ENCODE measurements at places on chromosomes 5 and 9. TPM values are rescaled to one million over a fixed set of nuclear protein-coding genes. Genes with fewer than 3 reads are reported as not detected.

Gene ADAMTS16
- not detected for total RNA-seq

Gene SETD9
- 8.6 TPM for total RNA-seq

Gene C5orf58
- total RNA-seq = not detected

Gene C9orf153
- total RNA-seq = not detected

Gene ARSI
- 0.16 TPM for total RNA-seq

Gene SLC6A18
- total RNA-seq = not detected

Gene CEP120
- 17.6 TPM for total RNA-seq

Gene ANXA2R
- 13.0 TPM for total RNA-seq

Gene EGFLAM
- 0.49 TPM for total RNA-seq

Gene PCDHB11
- 0.16 TPM for total RNA-seq

Gene ANKRD34B
- not detected for total RNA-seq

Gene ANKH
- total RNA-seq = 23.2 TPM

Gene ARHGEF37
- total RNA-seq = 35.4 TPM

Gene IL9
- not detected for total RNA-seq

Gene IRX1
- not detected for total RNA-seq

Gene FRRS1L
- under 0.01 TPM for total RNA-seq

Gene SPAG8
- total RNA-seq = 0.32 TPM

Gene OSTF1
- total RNA-seq = 111 TPM

Gene AGXT2
- not detected for total RNA-seq

Gene SCGB3A2
- not detected for total RNA-seq

Gene ARPC5L
- total RNA-seq = 21.0 TPM

Gene FNIP1
- total RNA-seq = 18.3 TPM

Gene ABCA1
- 16.8 TPM for total RNA-seq

Gene ARRDC3
- 75.6 TPM for total RNA-seq

Gene IDNK
- total RNA-seq = 5.0 TPM

Gene NFIB
- total RNA-seq = 70.6 TPM

Gene CCNI2
- 0.06 TPM for total RNA-seq

Gene HMCN2
- 0.19 TPM for total RNA-seq

Gene PDE6A
- total RNA-seq = 0.06 TPM
